Smooth muscle cell of the pulmonary artery (primary cell): ENCODE measurements at places on chromosomes 16 and 17. TPM values are rescaled to one million over a fixed set of nuclear protein-coding genes. Genes with fewer than 3 reads are reported as not detected.

Gene ZKSCAN2
- 3.7 and 4.9 TPM in 2 replicates for total RNA-seq

Gene VAC14
- 30.7 and 58.5 TPM in 2 replicates for total RNA-seq

Gene NTN3
- total RNA-seq: 0.85 and 1.3 TPM in 2 replicates

Gene SPN
- total RNA-seq: not detected in 2 replicates

Gene CRYBA1
- total RNA-seq: not detected in 2 replicates

Gene KRTAP1-1
- total RNA-seq: not detected in 2 replicates

Gene ARHGDIG
- 1.1 and 1.4 TPM in 2 replicates for total RNA-seq

Gene PLCD3
- total RNA-seq: 39.2 and 85.5 TPM in 2 replicates

Gene CBFA2T3
- total RNA-seq: not detected in 2 replicates

Gene MT1M
- total RNA-seq: 1.5 TPM in 1 of 2 replicates, not detected in the other

Gene PLXDC1
- 0.50 and 3.5 TPM in 2 replicates for total RNA-seq

Gene PRRT2
- total RNA-seq: 1.2 and 1.8 TPM in 2 replicates

Gene CES5A
- not detected in 2 replicates for total RNA-seq

Gene MSI2
- 20.9 and 34.3 TPM in 2 replicates for total RNA-seq

Gene CD300LB
- not detected in 2 replicates for total RNA-seq

Gene BEAN1
- 0.07 and 0.13 TPM in 2 replicates for total RNA-seq

Gene MRPL10
- total RNA-seq: 23.0 and 24.5 TPM in 2 replicates

Gene MAPT
- 0.52 and 0.53 TPM in 2 replicates for total RNA-seq

Gene PPP1R27
- not detected in 2 replicates for total RNA-seq

Gene TEFM
- 8.6 and 9.2 TPM in 2 replicates for total RNA-seq

Gene HBA2
- total RNA-seq: not detected in 2 replicates

Gene KRTAP4-5
- total RNA-seq: not detected in 2 replicates

Gene KRTAP4-9
- total RNA-seq: not detected in 2 replicates

Gene TEX14
- total RNA-seq: 0.03 and 0.07 TPM in 2 replicates

Gene TAC4
- total RNA-seq: not detected in 2 replicates

Gene HASPIN
- 1.1 and 1.9 TPM in 2 replicates for total RNA-seq

Gene DHRS7C
- total RNA-seq: not detected in 2 replicates

Gene EVI2B
- 0.07 and 0.13 TPM in 2 replicates for total RNA-seq

Gene HS3ST6
- not detected in 2 replicates for total RNA-seq

Gene SLC5A10
- under 0.01 TPM in 1 of 2 replicates, not detected in the other for total RNA-seq

Gene PSMD12
- 29.2 and 35.2 TPM in 2 replicates for total RNA-seq

Gene PCGF2
- total RNA-seq: 8.4 and 12.3 TPM in 2 replicates
